ENCODE measurements at places on chromosomes 3 and 15.

DNA sequence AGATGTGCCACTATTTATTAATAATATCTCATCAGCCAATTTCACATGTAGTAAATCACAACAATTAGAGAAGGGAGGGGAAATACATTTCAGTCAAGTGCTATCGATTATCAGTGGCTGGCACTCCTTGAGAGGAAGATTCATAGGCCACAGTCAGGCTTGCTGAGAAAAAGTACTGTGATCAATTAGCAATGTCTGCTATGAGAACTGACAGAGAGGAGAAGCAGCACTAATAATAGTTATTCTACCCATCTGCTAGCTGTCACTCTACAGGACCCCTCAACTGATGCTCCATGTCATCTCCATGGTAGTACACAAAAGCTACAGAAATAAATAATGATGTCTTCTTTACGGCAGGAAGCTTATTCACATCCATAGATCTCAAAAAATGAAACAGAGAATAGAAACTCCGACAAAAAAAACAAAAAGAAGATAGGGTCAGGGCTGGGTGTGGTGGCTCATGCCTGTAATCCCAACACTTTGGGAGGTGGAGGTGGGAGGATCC is 351.3 kb downstream of the FOXP1 start:
- DNase-seq: no peak

GRCh38 chr3:168645180-168645579 is 549.5 kb upstream of the GOLIM4 start:
- no peak for DNase-seq

GRCh38 chr15:58771621-58772250 is 634 bp downstream of the MINDY2 start:
- no peak for DNase-seq

GRCh38 chr3:31571325-31571724 is 38.6 kb downstream of the STT3B start:
- DNase-seq: no peak

- no peak for DNase-seq
Observed at GRCh38 chr3:163838769-163839168, 1239.5 kb downstream of the SI start.

DNA sequence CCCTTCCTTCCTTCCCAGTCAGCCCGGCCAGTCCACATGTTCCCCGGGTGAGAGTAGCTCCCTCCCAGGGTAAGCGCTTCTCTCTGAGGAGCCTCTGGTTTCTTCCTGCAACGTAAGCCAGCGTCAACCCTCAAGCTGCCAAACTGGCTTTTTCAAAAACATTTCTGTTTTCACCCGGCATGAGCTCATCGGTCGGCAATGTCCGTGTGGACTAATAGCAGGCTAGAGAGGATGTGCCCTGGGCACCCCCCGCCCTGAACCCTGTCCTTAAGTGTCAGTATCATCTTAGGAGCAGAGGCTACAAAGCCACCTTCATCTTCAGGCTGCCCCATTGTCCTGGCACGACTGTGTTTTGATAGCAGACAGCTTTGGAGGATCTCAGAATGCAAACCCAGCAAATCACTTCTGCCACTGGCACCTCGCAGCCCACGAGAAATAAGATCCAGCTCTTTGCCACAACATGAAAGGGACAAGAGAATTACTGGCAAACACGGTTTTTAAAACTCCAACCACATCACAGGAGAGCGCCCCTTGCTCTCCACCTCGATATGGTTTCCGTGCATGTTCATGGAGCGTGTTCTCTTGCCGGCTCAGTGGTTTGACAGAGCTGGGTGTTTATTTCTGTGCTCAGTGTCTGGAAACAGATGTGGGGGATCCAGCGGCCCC is 9.9 kb downstream of the ALDH1A3 start:
- DNase-seq: peak; percentile 33

- DNase-seq: no peak
Observed at GRCh38 chr15:99132122-99132521, 27.2 kb downstream of the SYNM start.

DNA sequence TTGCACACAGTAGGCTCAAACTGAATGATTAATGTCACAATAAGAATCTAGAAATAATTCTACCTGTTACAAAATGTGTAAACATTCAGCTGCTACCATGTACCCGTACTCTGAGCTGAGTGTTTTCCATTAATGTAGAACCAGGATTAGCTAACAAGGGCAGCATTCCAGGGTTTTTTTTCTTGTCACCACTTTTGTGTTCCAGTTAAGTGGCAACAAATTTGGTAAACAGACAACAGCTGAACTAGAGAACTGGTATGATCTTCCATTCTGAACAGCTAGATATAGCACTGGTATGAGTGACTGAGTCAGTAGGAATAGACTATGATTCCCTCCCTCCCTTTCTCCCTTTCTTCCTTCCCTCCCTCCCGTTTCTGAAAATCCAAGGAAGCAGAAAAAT is 229.4 kb downstream of the CD47 start:
- no peak for DNase-seq

DNA sequence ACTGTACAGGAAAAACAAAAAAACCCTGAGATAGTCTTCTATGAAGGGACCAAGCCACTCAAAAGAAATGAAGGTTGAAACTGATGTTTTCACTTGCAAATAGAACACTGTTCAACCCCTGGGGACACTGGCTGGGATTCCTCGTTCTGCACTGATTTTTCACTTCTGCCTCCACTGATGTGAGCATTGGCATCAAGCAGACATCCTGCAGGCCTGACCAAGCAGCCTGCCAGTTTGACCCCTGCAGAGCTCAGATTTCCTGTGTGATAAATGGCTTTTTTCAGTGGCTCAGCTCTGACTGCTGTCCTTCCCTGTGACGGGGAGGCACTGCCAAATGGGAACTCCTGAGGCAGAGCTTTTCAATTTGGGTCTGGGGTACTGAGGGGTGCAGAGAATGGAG is 50.0 kb downstream of the RASGRP1 start:
- no peak for DNase-seq

- DNase-seq: no peak
Observed at GRCh38 chr3:58116985-58117384, 93.8 kb downstream of the DNASE1L3 start.

DNA sequence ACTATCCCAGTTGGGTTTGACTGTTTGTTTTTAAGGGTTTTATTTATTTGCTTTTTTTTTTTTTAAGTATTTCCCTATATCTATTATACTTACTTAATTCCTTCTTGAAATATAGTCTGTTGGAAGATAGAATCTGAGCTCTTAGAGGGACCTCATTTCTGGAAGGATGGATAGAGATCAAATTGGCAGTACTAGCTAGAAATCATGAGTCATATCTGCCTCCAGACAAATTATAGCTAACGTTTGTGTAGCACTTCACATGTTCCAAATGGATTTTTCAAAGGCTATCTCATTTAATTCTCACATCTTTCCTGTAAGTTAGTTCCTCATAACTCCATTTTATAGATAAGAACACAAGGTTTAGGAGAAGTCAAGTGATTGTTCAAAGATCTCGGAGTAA is 384.7 kb downstream of the ZIC1 start:
- DNase-seq: no peak

GRCh38 chr3:73827725-73828211 is 203.0 kb upstream of the PDZRN3 start:
- no peak for DNase-seq

DNA sequence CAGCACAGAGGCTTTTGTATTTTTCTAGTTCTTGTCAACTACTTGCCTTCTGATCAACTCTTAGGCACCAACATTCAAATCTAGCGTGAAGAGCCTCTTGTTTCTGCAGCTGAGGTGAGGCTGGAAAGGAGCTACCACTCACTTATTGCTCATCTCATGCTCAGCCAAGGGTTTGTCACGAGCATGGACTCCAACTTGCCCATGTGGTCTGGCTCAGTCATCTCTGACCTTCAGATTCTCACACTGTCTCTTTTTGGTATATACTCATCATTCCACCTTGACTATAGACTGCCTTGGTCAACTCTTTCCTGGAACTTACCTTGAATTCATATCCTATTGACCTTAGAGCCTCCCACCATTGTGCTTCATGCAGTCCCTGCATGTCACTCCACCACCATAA is 5.2 kb upstream of the GJD2 start:
- DNase-seq: no peak

DNA sequence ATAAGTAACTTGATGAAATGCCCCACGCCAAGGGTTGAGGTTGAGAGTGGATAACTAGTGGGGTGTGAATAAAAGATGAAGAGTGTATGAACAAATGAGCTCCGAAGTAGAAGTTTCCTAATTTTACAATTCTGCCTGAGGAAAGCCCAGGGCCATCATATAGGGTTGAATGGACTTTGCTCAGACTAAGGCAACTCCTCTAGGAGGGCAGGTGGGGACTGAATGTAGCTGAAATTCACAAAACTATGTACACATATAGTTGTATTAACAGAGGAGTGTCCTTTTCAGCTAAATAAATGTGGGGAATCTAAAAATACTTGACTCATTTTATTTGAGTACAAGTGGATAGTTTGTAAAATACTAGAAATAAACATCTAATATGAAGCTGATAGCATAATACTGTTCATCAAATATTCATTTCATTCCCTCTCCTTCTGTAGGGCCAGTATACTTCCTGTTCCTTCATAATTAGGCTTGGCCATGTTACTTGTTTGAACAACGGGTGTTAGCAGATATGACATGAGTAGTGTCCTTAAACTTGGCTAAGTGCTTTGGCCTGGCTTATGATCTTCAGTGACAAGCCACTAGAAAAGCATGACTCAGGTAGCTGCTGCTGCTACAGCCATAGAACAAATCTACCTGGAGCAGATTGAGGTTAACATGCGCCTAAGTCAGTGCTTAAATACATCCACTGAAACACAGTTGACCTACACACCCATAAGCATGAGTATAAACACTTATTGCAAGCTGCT is 26.5 kb downstream of the PLSCR1 start:
- DNase-seq: no peak

GRCh38 chr15:59680346-59680745 is 8.8 kb downstream of the BNIP2 start:
- no peak for DNase-seq

DNA sequence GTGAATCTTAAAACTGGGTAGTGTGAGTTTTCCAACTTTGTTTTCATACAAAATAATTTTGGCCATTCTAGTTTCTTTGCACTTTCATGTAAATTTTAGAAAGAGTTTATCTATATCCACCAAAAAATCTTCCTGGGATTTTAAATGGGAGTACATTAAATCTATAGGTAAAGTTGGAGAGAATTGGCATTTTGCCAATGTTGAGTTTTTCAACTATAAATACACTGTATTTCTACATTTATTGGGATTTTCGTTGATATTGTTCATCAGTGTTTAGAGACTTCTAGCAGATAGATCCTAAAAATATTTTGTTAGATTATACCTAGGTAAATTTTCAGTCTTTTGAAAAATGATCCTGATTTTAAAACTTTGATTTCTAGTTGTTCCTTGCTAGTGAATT is 83.1 kb upstream of the CCDC54 start:
- DNase-seq: no peak

- peak; percentile 75 for DNase-seq
Observed at GRCh38 chr15:70505411-70505919, 257.9 kb downstream of the UACA start.
